ENCODE measurements at places on chromosomes 6 and 20.

- DNase-seq, result no peak
Measured at GRCh38 chr6:111098597-111098996, 11.3 kb downstream of the SLC16A10 start.

DNA sequence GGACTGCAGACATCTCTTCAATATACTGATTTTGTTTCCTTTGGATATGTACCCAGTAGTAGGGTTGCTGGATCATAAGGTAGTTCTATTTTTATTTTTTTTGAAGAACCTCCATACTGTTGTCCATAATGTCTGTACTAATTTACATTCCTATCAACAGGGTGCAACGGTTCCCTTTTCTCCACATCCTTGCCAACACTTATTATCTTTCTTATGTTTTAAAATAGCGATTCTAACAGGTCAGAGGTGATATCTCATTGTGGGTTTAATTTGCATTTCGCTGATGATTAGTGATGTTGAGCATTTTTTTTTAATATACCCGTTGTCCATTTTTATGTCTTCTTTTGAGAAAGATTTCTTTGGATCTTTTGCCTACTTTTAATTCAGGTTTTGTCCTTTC is 2.0 kb upstream of the TP53RK start:
- DNase-seq, result no peak

DNA sequence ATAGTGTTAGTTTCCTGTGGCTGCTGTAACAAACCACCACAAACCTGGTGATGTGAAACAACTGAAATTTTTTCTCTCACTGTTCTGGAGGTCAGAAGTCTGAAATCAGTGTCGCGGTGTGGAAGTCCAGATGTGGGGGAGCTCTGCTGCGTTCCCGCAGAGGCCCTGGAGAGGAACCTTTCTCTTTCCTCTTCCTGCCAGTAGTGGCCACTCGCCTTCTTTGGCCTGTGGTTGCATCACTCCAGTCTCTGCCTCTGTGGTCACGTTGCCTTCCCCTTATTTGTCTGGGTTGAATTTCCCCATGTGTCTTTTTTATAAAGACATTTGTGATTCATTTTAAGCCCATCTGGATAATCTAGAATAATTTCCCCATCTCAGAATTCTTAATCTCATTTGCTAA is 295.5 kb upstream of the FLRT3 start:
- no peak for DNase-seq

DNA sequence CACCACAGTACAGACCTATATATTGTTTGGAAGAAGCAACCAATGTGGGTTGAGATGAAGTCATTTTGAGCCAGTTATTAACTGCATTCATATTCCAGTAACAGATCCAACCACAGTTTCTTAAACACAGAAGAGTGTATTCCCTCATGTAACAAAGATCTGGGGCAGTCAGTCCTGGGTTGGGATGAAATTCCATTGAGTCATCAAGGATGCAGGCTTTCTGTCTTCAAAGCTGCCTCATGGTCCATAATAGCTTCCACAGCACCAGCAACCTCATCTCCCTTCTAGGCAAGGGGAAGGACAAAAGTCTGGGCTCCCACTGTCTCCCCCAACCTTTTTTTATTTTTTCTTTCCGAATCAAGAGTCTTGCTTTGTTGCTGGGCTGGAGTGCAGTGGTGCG is 2.9 kb upstream of the SOD2 start:
- no peak for DNase-seq

GRCh38 chr6:107715550-107716321 is 108.4 kb downstream of the SCML4 start:
- no peak for DNase-seq

- no peak for DNase-seq
Measured at GRCh38 chr6:88179692-88180091, 13.5 kb upstream of the CNR1 start.

GRCh38 chr6:2178125-2178524 is 67.3 kb downstream of the GMDS start:
- DNase-seq, result no peak

- DNase-seq, result no peak
Measured at GRCh38 chr6:140345935-140346334, 971.5 kb upstream of the CITED2 start.

- DNase-seq, result no peak
Measured at GRCh38 chr6:87618531-87618930, 28.6 kb downstream of the ORC3 start.

DNA sequence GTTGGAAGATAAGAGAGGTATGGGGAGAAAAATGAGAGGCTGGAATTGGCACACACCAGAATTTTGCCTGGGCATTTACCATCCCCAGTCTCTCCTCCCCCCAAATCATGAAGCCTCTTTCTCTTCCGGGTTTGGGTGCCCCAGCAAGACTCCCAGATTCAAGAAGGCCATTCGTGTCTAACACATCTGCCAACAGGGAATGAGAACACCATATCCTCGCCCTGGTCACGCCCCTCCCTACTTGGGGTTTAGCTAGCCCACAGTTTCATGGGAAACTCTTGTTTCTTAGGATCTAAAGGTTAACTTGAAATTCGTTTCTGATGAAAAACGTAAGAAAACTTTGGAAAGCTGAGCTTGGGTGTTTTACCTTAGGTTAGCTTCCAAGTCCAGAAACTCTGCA is 105.5 kb upstream of the TMEM170B start:
- DNase-seq, result no peak

- DNase-seq, result no peak
Measured at GRCh38 chr6:3053231-3053508, 15.1 kb upstream of the RIPK1 start.

DNA sequence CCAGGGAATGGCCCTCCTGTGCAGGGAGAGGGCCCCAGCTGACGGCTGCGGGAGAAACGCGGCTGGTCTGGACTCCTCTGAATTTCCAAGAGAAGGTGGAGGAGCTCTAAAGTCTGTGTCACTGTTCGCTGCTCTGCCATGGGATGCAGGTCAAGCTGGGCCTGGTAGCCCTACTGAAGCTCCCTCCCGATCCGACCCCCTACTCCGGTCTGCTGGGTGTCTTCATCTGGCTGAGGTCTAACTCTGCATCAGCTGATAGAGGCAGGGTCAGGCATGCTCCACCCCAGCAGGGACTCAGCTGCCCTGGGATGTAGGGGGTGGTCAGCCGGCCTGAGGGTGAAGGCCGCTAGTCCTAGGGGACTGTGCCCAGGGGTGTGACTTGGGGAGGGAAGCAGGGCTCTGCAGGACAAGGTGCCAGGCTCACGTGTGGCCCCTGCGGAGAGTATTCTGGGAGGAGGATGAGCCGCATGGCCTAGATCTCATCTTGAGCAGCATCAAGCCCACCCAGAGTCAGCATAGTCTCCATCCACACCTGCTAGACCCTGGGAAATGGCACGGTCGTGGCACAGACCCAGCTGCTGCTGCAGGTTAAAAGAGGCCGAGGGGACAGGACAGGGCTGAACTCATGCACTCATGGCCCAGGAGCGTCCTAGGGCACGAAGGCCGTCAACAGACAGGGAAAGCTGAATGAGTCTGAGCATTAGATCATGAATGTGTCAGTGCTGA is 1.4 kb downstream of the CST3 start:
- no peak for DNase-seq

DNA sequence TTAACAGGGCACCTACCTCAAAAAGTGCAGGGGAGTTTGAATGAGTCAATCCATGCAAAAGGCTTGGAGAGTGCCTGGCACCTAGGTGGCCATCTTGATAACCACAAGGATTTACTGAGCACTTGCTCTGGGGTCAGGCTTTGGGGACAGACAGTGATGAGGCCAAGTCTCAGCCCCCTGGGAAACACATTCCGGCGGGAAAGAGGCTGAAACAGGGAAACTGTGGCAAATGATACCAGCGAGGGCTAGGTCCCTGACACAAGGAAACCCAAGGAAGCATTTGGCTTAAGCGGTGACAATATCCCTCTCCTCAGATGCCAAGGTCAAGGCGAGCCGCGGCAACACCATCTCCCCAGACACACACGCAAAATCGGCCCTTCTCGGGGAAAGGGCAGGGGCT is 527 bp upstream of the DOK5 start:
- no peak for DNase-seq

DNA sequence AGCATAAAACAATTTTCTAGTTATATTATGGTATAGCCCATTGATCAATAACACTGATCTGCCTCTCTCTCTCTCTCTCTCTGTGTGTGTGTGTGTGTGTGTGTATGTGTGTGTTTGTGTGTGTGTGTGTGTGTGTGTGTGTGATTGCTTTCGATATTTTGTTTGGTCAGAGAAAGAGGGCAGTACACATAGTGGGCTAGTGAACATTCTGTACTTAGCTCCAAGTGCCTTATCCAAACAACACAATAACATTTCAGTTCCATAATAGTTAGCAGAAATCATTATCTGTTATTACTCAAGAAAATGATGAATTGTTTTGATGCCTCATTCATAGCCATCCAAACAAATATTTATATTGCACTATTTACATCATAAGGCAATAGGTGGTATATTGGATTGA is 979.1 kb upstream of the CITED2 start:
- no peak for DNase-seq

- no peak for DNase-seq
Measured at GRCh38 chr20:19392344-19393130, 180.1 kb downstream of the SLC24A3 start.

DNA sequence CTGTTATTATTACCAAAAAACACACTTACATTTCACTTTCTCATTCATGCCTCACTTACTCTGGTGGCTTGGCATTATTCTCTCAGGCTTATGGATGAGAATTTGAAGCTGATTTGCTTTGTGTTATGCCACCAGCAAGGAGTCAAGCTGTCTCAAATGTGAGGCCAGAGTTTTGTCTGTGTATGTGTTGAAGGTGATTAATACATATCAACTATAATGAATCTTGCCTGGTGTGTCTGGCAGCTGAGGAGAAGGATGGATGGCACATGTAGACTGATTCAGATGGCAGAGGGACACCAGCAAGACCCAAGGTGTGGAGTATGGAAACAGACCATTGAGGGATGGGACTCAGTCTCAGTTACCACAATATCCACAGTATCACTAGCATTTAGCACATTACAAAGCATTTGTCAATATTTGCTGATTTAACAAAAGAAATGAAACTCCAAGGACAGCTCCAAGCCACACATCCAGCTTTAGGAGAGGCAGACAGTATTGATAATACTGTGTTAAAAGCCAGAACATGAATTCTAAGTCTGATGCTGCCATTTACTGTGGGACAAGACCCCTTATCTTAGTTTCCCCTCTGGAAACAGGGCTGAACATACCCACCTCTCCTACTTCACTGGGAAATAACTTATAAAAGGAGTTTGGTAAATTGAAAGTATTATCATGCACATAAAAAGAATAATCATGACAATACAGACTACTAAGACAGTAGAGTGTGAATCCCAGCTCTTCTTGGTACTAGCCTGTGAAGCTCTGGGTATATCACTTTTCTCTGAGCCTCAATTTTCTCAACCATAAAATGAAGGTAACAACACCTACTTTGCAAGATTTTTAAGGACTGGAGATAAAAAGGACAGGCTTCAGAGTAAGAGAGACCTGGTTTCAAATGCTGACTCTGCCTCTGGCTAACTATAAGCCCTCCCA is 11.2 kb downstream of the BCL2L1 start:
- no peak for DNase-seq

GRCh38 chr6:52994839-52995088 is 320 bp downstream of the GSTA4 start:
- DNase-seq, result no peak

DNA sequence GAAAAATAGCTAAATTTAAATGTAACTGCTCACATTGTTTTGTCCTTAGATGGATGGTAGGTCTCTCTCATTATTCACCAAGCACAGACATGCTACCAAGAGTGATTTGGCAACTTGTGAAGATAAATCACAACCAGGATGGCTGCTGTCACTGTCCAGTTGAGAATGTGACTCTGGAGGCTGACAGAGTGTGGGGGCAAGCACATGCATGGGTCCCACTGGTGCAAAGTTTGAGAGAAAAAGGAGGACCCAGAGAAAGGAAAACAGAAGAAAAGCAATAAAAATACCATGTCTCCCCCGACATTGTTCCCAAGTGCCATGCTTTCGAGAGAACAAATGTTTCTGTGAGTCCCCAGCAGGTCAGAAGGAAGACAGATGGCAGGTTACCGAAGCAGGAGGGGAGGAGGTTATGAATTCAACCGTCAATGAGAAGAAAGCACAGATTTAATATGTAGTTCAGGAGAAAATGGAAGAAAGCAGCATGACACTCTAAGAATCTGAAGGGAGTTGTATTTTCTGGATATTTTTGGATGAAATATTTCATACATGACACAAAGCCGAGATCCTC is 73.0 kb upstream of the TSHZ2 start:
- no peak for DNase-seq

- DNase-seq, result no peak
Measured at GRCh38 chr20:40655451-40655850, 33.6 kb downstream of the MAFB start.

GRCh38 chr20:9258901-9259300 is 190.0 kb downstream of the PLCB4 start:
- no peak for DNase-seq

DNA sequence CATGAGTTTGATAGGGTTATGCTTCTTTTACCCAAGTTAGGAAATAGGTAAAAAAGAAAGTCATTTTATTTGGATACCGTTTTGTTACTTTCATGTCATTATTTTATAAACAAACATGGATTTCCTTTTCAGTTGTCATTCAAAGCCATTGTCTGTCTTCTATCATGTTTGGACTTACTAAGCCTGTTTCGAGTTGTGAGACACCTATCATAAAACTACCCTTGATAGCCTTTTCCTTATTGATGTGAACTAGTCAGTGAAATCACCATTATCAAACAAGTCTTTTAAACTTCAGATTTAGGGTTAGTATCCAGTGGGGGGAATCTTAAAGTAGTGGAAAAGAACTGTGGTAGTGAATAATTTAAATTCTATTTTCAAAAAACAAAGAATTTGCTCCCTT is 85.0 kb upstream of the KIF25 start:
- DNase-seq, result no peak

- DNase-seq, result no peak
Measured at GRCh38 chr6:2426561-2427340, 181.3 kb upstream of the GMDS start.

GRCh38 chr6:136699358-136699757 is 92.9 kb downstream of the MAP3K5 start:
- no peak for DNase-seq

GRCh38 chr20:48008850-48009515 is 223.7 kb upstream of the SULF2 start:
- no peak for DNase-seq

GRCh38 chr6:159995405-159995804 is 26.5 kb downstream of the IGF2R start:
- no peak for DNase-seq

DNA sequence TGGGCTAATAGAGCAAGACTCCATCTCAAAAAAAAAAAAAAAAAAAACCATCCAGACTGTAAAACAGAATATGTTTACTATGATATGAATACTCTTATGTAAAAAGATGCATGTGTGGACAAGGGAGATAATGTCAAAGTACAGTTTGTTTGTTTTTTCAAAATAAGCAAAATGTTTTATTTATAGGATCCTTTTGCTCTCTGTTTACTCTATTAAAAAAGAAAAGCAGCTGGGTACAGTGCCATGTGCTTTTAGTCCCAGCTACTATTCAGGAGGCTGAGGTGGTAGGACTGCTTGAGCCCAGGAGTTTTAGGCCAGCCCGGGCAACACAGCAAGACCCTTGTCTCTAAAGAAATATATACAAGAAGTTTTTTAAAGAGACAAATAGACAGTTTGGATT is 38.1 kb downstream of the UQCC1 start:
- DNase-seq, result no peak

Data from activated naive CD4-positive, alpha-beta T cell (primary cell).